H1 (cell line): ENCODE measurements at places on chromosomes 11 and 22. TPM values are rescaled to one million over a fixed set of nuclear protein-coding genes. Genes with fewer than 3 reads are reported as not detected.

SOX6 gene
- total RNA-seq: 0.08 TPM in 1 of 2 replicates, not detected in the other

JHY gene
- total RNA-seq: 0.46 and 0.91 TPM in 2 replicates

GRCh38 chr22:47277531-47277930 lies 515.1 kb downstream of the TBC1D22A start:
- DNase-seq: no peak

LRRC4C gene
- total RNA-seq: 1.9 and 2.2 TPM in 2 replicates

- no peak for DNase-seq
Measured at GRCh38 chr11:64845129-64845775, 799 bp upstream of the CDC42BPG start.

DNA sequence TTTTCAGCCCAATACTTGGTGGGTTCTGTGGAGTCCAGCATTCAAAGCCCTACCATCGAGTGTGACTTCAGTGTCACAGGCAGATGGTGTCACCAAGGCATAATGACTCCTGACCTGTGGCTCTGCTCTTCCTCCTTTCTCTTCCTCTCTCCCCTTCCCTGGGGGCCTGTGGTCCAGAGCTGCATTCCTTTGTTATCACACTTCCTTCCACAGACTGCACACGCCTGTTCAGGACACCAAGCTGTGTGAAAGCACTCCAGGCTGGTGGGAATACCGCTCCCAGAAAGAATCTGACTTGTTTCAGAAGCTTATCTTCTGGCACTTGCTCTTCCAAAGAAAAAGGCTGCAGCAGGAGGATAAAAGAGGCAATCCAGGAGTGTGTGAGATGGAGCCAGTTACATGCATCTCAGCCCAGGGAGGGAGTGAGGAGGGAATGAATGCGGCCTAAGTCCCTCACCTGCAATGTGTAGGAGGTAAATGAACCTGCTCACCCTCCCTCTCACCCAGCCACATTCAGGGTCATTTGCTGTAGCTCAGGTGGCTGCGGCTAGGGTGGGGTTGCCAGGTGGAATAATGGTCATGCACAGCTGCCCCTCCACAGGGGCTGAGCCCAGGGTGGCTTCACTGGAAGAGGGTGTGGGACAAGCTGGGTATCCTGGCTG lies 79.3 kb downstream of the ADAMTS15 start:
- no peak for DNase-seq

DNA sequence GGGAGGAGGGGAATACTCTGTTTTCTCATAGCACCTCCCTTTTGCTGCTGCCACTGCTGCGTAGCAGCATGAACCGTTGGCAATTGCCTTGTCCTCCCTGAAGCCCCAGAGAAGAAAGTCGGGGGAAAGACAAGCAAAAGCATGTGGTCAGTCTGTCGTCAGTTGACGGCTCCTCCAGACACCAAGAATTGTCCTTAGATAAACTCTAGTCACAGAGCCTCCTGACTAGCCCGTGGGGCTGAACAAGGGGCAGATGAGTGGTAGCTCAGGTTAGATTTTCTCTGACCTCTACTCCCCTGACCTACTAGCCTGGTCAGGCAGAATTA lies 126.4 kb upstream of the HSD17B12 start:
- no peak for DNase-seq

IGLL5 gene
- total RNA-seq: not detected in 2 replicates

DNA sequence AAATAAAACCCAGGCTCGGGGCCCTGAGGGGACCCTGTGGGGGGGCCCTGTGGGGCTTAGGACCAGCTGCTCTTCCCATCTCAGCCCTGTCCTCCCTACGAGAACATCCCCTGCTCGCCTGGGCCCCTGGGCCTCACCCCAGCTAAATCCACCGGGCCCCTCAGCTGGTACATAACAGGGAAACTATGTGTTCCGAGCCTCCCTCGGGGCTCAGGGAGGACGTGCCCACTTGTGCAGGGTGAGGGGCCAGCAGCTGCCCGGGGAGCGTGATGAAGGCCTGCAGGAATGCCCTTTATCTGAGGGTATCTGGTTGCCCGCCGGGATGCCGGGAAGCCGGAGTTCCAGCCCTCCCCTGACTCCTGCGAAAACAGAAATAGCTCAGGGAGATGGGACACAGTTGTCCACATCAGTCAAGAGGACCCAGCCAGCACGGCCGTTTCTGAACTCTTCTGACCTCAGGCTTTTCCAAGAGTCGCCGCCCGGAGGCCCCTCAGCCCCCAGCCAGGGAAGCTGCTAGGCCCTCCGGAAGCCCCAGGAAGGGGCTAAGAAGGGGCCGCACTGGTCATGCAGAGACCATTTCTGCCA lies 20.6 kb downstream of the MRPL23 start:
- DNase-seq: no peak

- no peak for DNase-seq
Measured at GRCh38 chr22:16721961-16722360, 103.2 kb downstream of the XKR3 start.

VSIG2 gene
- total RNA-seq: not detected in 2 replicates

- DNase-seq: no peak
Measured at GRCh38 chr11:118245936-118246562, 6.1 kb downstream of the MPZL3 start.

DNA sequence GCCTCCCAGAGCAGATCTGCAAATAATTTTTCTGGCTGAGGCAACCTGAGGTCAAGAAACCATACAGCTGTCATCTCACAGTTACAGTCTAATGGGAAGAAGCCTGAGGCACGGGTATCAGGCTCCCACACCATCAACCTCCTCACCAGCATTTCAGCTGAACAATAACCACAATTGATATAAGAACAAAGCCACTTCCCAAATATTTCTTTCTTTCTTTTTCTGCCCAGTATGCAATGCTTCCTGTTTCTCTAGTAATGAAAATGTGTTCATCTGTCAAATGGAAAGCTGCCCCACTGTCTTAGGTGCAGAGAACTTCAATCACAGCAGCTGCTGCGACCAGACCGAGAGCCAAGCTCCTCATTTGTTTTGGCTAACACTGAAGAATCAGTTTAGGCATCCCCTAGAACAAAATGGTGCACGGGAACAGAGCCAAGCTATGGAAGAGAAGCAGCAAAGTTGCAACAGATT lies 108.4 kb downstream of the BLID start:
- DNase-seq: no peak

ACR gene
- 0.56 TPM in 1 of 2 replicates, not detected in the other for total RNA-seq

DNA sequence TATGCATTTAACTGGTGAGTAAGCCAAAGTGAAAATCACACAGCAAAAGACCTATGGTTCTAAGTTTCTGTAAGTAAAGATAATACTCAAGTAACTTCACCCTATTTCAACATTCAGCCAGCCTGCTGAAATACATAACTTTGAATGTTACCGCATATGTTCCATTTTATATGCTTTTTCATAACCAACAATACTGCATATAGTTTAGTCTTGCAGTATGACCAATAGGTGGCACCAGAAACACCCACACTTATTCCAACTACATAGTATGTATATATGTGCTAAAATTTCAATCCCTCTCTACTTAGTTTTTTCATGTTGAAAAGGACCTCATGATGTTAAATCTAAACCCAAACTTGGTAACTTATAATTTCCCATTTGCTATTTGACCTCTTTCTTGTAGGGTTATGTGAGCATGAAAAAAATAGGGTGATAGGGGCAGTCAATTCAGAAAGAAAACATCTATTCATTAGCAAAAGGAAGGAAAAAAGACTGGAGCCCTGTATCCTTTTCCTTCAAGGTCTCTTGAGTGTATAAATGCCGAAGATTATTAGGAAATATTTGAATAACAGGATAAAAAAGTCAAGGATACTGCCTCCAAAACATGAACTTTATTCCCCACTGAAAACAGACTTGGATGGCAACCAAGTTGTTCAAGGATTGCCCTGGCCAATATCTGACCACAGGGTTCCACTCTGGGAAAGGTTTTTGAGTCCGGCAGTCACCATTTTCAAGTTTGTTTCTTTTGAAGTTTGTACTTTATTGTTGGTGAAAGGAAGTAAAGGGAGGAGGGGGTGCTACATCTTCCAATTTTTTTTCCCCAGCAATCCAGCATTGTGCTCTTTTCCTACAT lies 23.8 kb upstream of the FZD4 start:
- DNase-seq: no peak

DNA sequence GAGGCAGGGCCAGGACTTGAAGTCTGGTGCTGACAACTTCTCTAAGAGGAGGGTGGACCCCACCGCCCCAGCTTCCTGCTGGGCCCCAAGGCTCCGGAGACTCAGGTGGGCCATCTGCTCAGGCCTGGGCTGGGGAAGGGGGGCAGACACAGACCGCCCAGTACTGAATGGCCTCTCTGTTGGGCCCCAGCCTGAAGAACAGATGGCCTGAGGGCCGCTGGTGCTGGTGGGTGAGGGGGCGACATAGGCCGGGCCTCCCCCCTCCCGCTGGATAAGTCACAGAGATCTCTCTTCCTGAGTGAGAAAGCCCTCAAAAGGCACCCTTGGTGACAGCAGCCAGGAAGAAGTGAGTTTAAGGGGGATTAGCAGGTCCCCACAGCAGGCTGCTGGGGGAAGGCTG lies 12.5 kb upstream of the TP53I11 start:
- no peak for DNase-seq

SHISAL1 gene
- total RNA-seq: 5.4 and 5.8 TPM in 2 replicates

- no peak for DNase-seq
Measured at GRCh38 chr11:7638710-7639642, 34.3 kb downstream of the CYB5R2 start.

GRCh38 chr11:68010090-68011041 lies at the start of gene ALDH3B1:
Gene ALDH3B1, plus strand, starts transcription at chr11:68010327. Its CDS starts 4,971 bp downstream, at chr11:68015298.
- DNase-seq: no peak

NXPE4 gene
- not detected in 2 replicates for total RNA-seq

DNA sequence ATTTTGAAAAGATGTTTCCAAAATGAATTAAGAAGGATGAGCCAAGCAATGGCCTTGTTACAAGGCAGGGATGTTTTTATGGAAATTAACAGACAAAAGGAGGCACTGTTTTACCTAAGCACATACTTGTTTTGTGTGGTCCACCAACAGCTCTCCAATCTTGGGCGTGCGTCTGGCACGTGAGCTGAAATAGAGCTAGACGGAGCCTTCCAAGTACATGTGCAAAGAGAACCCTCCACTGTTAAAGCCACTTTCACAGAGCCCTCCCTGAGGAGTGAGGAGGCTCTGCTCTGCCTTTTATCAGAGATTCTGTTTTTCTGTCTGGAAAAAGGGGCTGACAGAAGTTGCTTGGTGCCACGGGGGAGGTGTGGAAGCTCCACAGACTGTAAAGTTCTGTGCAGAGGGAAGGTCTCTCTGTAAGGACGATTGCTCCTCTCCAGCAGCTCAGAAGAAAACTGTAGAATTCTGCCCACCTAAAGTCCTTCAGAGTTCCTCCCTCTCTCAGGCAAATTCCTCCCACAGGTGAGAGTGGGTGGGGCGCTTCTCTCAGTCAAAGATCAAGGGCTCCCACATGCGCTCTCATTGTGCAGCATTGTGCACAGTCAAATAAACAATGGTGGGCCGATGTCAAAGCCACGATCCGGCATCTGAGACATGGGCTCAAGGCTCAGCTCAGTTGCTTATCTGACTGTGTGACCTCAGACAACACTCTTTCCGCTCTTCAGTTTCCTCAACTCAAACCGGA lies 92.6 kb upstream of the CSNK2A3 start:
- no peak for DNase-seq

CNGA4 gene
- 0.33 TPM in 1 of 2 replicates, not detected in the other for total RNA-seq

GLB1L3 gene
- 32.6 and 33.2 TPM in 2 replicates for total RNA-seq

MAPK8IP2 gene
- 5.5 and 6.7 TPM in 2 replicates for total RNA-seq

DNA sequence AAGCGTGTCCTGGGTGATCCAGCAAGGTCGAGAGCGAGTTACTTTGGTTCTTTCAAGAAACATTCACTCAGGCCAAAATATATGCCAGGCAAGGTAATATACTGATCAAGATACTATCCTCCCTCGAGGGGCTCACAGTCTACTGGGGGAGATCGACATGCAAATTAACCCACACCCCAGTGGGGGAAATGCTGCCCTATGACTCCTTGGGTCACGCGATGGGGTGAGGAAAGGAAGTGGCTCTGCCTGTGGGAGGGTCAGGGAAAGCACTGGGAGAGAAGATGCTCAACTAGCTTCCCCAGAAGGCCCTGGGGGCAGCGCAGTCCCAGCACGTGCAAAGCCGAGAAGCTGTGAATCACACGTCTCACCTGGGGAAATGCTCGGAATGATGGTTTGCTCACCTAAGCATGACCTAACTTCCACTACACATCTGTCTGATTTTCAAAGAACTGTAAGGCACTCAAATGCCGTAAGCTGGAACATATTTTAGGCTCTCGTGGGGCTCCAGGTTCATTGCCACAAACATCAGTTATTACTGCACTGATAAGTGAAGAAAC lies 130.7 kb downstream of the RCN1 start:
- no peak for DNase-seq

DNA sequence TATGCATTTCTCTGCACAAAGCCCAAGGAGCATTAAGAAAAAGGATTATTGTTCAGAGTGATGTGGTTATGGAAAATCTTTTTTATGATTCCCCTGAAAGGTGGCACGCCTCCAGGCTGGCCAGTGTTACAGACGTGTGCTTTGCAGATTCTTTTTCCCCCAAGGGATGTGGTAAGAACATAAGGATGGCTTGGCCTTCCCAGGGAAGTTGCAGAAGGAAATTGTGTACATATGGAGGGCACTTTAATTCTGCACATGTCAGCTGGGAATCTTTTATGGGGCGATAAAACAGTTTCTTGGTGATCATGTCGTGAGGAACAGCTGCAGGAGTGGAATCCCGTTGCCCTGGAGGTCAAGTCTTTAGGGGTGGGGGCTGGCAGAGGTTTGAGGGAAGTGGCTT lies 9.7 kb downstream of the SMARCB1 start:
- DNase-seq: no peak

- no peak for DNase-seq
Measured at GRCh38 chr11:103807806-103808205, 228.6 kb upstream of the DDI1 start.

- no peak for DNase-seq
Measured at GRCh38 chr22:26570864-26571525, 18.9 kb downstream of the TPST2 start.

CFL1 gene
- total RNA-seq: 1,252 and 1,270 TPM in 2 replicates

MS4A8 gene
- not detected in 2 replicates for total RNA-seq

GRCh38 chr11:475941-476340 lies 25.9 kb downstream of the PTDSS2 start:
- no peak for DNase-seq

DNA sequence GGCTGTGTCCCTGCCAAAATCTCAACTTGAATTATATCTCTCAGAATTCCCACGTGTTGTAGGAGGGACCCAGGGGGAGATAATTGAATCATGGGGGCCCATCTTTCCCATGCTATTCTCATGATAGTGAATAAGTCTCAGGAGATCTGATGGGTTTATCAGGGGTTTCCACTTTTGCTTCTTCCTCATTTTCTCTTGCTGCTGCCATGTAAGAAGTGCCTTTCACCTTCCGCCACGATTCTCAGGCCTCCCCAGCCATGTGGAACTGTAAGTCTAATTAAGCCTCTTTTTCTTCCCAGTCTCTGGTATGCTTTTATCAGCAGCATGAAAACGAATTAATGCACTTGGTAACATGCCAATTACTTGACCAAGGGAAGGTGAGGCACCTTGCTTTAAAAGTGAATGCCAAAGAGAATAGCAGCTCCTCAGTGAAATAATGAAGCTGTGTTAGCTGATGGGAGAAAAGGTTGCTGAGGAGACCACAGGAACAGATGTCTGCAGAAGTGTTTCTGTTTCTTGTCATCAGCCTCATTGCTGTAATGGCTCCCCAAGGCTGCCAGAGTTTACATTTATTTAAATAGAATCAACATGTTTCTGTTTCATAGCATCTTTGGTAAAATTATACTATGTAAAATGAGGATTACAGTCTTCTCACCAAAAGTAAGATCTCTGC lies 89.0 kb upstream of the CD44 start:
- no peak for DNase-seq
